ENCODE measurements at places on chromosomes 2 and 18.

GRCh38 chr2:85889627-85890281 lies 964 bp upstream of the ST3GAL5 start:
- DNase-seq: no peak

DNA sequence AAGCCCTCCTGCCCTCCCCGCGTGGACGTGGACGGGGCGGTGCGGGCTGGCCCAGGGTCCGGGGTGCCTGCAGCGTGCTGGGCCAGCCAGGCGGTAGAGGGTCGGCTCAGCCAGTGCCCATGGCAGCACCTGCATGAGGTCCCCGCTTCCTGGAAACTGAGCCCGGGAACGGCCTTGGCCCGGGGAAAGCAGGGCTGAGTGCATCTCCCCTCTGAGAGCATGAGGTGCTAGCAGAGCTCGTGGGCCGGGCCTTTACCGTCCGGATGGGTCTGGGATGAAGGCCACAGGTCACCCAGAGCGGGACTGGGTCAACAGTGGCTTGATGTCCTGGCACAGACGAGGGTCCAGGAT lies 39.8 kb downstream of the TSHZ1 start:
- DNase-seq: no peak

DNA sequence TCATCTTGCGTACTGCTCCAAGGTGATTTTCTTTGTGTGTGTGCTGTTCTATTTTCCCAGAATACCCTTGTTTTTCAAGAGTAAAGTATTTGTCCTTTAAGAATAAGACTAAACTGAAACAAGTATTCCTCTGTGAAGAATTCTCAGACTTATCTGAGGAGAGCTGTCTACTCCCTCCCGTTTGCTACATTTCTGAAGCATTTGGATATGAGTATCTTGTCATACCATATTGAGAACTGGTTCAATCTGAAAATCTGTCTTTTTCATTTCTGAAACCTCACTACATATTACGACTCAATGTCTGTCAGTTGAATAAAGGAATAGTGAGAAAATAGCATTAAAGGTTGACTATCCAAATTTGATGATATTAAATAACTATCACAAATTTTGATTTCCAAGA lies 159.4 kb downstream of the PMAIP1 start:
- DNase-seq: no peak

- peak; percentile 38 for DNase-seq
Measured at GRCh38 chr18:22348521-22349316, 69.0 kb downstream of the CTAGE1 start.

GRCh38 chr2:151851761-151852160 lies 23.5 kb upstream of the ARL5A start:
- DNase-seq: no peak

DNA sequence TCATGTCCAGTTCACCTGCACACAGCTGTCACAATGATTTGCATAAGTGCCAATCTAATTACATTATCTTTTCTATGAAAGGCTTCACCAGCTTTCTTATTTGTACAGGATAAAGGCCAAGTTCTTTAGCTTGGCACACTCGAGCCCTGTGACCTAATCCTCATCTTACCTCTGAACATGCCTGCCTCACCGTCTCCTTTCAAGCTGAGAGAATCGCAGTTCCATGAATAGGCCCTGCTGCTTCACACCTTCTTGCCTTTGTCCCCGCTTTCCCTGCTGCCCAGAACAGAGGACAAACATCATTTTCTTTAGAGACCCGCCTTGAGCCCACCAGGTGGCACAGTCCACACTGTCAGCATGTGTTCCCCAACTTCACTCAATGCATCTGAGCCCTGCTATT lies 1094.7 kb downstream of the BCL11A start:
- peak; percentile 10 for DNase-seq

GRCh38 chr2:216665242-216665641 lies 30.1 kb downstream of the IGFBP5 start:
- no peak for DNase-seq

DNA sequence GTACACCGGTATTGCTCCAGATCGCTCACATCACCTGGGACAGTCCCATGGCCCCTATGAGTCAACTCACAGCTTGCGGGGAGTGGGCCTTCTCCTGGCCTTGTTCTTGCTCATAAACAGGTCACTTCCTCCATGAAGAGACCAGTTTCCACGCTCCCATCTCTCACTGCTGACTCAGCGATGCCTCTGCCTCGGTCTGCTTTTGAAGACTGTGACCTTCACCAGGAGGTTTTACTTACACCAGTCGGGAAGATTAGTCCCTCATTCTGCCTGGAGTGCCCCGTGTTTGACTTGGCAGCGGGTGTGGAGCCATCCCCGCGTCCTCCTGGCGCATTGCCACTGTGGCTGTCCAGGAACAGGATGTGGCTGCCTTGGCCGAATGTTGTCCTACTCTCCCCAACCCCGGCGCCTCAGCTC lies 159.8 kb downstream of the RHBDD1 start:
- DNase-seq: no peak

DNA sequence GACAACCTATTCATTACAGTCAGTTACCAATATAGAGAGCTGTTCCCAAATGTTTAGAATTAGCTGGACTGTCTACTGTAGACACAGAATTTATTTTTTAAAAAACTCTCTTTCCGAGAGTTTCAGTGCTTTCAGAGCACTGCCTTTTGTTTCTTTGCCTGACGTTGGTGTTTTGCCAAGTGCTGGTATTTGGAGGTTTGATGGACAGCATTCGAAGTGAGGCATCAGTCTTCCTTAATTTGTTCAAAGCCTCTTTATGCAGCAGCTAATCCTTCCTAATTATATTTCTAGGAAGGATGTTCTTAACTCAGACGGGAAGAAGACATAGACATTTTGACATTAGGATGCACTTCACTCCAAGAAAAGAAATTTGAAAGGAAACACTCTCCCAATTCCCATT lies 83.2 kb downstream of the LTBP1 start:
- DNase-seq: no peak

GRCh38 chr2:174753038-174753633 lies 11.1 kb downstream of the CHRNA1 start:
- no peak for DNase-seq

DNA sequence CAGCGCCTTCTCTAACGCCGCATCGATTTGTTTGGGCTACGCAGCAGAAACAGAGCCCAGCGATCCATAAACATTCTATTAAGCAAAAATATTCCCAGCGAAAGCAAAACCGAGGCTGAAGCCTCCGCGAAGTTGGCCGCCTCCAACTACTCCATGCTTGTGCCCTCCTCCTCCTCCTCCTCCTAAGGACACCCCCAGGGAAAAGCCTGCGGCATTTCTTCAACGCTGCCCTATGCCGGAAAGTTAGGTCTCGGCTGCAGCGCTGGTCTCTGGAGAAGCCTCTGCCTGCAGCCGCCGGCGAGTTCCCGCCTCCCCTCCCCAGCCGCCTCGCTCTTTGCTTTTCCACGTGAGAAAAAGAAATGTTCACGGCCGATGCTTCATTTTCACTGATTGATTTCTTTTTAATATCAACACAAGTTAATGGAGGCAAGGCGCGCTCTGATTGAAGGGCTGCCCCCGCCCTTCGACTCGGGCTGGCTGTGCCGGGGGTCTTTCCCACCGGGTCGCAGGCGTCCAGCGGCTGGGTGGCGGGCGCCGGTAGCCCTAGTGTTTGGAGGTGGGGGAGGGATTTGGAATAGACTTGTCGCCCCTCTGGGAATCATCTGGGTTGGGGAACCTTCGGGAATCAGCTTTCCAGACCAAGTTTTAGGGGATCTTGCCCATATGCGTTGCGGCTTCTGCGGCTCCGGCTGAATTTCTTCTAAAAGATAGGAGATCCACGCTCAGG lies 3.9 kb downstream of the NRP2 start:
- peak; percentile 65 for DNase-seq

DNA sequence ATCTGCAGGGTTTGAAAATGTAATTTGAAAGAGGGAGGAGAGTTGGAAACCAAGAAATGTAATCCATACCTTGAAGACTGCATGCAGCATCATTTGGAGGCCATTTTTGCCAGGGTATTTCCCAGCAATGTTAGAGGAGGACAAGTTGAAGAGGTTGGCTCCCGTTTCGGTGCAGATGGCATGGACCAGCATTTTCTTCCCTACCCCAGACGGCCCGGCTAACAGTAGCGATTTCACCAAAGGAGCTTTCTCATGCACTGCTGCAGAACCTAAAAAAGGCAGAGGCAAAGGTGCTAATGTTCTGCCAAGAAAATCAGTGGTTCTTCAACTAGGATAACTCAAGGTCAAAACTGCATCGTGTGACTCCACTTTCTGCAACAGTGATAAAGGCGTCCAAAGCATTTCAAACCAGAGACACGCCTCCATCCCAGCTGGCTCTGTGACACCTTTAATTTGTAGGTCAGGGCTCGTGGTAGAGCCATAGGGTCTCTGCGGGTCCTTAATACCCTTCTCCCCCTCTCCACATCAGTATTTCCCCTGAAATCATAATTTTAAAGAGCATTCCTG lies 99.6 kb upstream of the ASB18 start:
- DNase-seq: no peak

GRCh38 chr2:88377641-88377991 lies 74.9 kb downstream of the FOXI3 start:
- no peak for DNase-seq

DNA sequence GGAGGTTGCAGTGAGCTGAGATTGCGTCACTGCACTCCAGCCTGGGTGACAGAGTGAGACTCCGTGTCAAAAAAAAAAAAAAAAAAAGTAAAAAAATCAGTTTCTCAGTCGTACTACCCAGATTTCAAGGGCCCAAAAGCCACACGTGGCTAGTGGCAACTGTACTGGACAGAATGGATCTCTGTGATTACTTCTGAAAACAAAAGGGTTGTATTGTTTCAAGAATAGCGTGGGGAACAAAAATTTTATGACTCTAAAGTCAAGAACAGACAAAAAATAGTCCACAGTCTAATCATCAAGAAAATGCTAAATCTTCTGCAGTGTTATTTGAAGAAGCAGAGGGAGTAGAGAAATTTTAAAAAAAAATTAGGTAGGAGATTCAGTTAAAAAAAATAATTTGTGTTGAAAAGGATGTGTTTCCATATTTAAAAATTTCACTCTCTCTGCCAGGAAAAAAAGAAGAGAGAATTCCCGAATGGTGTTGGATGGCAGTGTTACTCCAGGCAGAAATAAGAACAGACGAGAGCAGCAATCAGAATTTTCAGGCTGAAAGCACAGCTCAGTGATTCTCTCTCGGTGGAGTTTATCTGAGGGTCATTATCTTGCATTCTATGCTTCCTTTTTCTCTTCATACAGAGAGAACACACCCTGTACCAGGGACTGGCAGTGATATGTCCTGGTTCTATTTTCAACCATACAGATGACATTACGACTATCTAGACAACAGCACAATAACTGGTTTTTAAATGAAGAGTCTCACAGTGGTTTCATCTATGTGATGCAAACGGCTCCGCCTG lies 61.8 kb downstream of the CABYR start:
- no peak for DNase-seq

DNA sequence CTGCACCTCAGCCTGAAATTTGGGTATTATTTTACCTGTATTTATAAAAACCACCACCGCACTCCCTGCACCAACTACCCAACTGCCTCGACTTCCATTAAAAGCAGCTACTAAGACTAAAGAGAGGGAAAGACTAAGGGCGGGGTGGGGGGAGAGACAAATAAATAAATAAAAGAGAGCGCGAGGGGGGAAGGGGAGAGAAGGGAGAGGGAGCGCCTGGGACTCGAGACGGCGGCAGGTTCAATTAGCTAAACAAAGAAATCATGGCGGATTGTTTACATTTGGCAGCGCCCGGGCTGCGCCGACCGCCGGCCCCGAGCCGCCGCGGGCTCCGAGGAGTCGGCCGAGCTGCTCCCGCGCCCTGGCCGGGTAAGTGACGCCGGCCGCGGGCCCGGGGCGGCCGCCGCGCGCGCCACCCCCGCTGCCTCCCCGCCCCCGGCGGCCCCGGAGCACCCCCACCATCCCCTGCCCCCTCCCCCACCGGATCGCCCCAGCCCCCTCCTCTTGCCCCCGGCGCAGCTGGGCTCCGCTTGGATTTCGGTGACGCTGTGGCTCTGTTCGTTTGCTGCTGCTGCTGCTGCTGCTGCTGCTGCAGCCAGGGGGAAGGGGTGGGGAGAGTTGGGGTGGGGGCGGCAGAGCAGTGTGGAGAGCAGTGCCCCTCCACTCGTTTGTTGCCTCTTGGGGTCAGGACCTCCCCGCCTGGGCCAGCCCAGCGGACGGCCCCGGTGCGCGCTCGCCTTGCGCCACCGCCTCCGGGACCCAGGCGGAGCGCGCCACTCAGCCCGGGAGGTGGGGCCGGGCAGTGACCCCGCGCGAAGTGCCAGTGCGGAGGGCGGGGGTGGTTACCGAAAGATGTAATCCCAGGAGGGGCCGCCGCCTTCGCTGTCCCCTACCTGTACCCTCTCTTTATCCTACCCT lies 187.2 kb upstream of the FANCL start:
- peak; percentile 72 for DNase-seq

DNA sequence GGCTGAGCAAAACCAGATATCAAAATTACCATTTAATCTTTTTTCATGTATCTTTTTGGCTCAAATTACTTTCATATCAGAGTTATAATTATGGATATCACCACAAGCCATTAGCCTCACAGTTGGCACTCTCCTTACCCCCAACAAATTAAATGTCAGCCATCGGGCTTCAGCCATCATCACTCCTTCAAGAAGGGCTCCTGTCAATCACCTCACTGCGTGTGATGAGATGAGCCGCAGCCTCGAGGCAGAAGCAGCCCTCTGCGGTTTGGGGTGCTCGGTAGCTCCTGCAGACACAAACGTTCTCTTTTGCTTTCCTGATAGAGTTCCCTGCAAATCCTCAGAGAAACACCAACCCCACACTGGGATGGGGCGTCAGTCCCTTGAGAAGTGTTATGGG lies 94.1 kb downstream of the DNER start:
- DNase-seq: no peak

GRCh38 chr2:240702640-240703011 lies 11.0 kb downstream of the AQP12A start:
- DNase-seq: no peak

DNA sequence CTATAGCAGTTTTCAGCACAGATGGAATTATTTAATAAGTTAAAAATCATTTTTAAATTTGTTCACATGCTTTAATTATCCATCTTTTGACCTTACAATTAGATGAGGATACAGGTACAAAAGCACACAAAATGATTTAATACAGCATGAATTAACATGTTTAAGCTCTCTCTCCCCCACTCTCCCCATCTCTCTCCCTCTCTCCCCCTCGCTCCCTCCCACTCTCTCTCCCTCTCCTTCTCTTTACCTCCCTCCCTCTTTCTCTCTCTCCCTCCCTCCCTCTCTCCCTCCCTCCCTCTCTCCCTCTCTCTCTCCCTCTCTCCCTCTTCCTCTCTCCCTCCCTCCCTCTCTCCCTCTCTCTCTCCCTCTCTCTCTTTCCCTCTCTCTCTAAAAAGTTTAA lies 7.6 kb downstream of the NBAS start:
- no peak for DNase-seq

DNA sequence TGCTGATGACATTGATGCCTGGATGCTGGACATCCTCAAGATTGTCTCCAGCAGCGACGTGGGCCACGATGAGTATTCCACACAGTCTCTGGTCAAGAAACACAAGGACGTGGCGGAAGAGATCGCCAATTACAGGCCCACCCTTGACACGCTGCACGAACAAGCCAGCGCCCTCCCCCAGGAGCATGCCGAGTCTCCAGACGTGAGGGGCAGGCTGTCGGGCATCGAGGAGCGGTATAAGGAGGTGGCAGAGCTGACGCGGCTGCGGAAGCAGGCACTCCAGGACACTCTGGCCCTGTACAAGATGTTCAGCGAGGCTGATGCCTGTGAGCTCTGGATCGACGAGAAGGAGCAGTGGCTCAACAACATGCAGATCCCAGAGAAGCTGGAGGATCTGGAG lies 94.1 kb upstream of the EML6 start:
- DNase-seq: no peak
